ENCODE measurements at places on chromosomes 3 and 15.

- no peak for DNase-seq
Observed at GRCh38 chr3:113055201-113055600, 64.4 kb downstream of the GTPBP8 start.

DNA sequence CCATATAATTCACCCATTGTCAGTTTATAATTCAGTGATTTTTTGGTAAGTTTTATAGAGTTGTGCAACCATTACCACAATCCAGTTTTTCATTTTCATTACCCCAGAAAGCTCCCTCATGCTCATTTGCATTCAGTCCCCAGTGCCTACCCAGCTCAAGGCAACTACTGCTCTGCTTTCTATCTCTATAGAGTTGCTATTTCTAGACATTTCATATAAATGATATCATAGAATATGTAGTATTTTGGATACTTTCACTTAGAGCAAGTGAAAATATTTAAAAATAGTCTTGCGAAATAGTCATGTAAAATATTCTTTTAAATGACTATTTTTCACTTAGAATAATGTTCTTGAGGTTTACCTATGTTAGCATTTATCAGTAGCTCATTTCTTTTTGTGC is 42.1 kb downstream of the ZNF654 start:
- no peak for DNase-seq

- DNase-seq, result no peak
Observed at GRCh38 chr15:96171853-96172296, 158.6 kb upstream of the NR2F2 start.

GRCh38 chr3:72242326-72242725 is 457.4 kb upstream of the PROK2 start:
- no peak for DNase-seq

DNA sequence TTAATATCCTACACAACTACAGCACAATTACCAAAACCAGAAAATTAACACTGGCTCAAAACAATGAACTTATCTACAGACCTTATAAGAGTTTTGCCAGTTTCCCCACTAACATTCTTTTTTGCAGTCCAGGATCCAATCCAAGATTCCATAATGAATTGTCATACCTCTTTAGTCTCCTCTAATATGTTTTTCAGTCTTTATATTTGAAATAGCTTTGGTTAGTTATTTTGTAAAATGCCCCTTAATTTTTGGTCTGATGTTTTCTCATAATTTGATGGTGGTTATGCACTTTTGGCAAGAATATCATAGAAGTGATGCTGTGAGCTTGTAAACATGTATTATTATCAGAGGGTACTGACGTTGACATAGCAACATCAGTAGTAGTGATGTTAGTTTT is 124.3 kb downstream of the ISL2 start:
- DNase-seq, result no peak

- no peak for DNase-seq
Observed at GRCh38 chr3:37181756-37182155, 7.4 kb upstream of the LRRFIP2 start.

DNA sequence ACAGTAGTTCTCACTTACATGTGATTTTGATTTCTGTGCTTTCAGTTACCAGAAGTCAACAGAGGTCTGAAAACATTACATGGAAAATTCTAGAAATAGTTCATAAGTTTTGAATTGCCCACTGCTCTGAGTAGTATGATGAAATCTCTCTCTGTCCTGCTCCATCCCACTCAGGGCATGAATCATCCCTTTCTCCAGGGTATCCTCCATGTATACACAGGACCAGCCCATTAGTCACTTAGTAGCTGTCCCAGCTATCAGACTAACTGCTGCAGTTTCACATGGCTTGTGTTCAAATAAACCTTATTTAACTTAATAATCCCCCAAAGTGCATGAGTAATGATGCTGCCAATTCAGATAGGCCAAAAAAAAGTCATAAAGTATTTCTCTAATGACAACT is 38.6 kb downstream of the EPHA3 start:
- DNase-seq, result no peak

GRCh38 chr15:67133026-67133425 is 67.6 kb downstream of the SMAD3 start:
- no peak for DNase-seq

DNA sequence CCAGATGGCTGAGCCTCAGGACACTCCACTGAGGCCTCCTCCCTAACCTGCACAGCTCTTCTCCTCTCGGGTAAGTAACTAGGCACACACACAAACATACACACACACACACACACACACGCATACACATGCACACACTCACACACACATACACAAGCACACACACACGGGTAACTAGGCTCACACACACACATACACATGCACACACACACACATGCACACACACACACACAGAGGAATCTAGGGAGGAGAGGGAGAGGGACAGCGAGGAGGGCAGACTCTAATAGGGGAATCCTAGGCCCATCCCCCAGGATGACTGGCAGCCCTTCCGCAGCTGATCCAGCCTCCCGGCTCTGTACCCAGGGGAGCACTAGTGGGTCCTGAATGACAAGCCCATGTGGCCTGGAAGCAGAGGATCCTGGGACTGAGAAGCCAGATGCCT is 177.4 kb upstream of the LINGO1 start:
- DNase-seq, result peak; percentile 50

- no peak for DNase-seq
Observed at GRCh38 chr15:56099311-56099710, 105.9 kb upstream of the NEDD4 start.

DNA sequence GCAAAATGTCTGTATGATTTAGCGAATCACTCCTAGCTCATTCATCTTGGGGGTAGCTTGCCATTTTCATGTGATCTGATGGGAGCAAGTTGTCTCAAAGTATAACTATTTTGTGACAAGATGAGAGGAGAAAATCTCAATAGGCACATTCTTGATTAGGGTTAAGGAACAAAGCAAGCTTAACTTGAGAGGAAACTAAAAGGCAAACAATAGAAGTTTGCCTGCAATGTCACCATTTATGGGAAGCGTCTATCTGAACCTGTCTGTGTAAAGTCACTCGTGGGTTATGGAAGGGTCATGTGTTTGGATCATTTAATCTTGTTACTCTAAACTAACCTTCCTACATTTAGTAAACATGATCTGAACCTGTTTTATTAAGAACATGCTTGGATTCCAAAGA is 232.5 kb downstream of the CDIN1 start:
- no peak for DNase-seq

GRCh38 chr15:71775856-71776255 is 34.5 kb upstream of the NR2E3 start:
- DNase-seq, result no peak

All from D341Med (cell line).